ENCODE measurements at places on chromosomes 6 and 20.

- DNase-seq: no peak
These were observed 472.5 kb upstream of the BTBD3 start for GRCh38 chr20:11445161-11445560.

- no peak for DNase-seq
These were observed 64.9 kb downstream of the C6orf58 start for GRCh38 chr6:127641905-127642304.

GRCh38 chr6:93047033-93047432, 372.3 kb downstream of the EPHA7 start:
- no peak for DNase-seq

GRCh38 chr6:361411-362132, 30.0 kb upstream of the IRF4 start:
- no peak for DNase-seq

GRCh38 chr6:105510746-105511145, 107.9 kb upstream of the PREP start:
- DNase-seq: no peak

DNA sequence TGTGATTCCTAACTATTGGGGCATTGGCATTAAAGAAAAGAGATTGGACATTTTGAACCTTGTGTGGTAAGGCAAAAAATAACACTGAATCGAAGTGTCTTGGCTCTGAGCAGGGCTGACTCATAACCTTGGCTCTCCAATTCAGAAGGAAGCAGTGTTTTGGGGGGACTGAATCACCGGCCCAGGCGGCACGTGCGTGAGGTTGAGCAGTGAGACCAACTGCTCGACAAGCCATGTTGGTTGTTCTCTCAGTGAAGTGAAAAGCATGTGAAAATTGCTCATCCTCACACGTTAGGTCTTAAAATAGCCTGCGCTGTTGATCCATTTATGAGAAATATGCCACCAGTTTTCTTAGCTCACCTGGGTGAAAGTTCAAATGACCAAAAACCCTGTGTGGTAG, 137.8 kb upstream of the SPACA1 start:
- no peak for DNase-seq

DNA sequence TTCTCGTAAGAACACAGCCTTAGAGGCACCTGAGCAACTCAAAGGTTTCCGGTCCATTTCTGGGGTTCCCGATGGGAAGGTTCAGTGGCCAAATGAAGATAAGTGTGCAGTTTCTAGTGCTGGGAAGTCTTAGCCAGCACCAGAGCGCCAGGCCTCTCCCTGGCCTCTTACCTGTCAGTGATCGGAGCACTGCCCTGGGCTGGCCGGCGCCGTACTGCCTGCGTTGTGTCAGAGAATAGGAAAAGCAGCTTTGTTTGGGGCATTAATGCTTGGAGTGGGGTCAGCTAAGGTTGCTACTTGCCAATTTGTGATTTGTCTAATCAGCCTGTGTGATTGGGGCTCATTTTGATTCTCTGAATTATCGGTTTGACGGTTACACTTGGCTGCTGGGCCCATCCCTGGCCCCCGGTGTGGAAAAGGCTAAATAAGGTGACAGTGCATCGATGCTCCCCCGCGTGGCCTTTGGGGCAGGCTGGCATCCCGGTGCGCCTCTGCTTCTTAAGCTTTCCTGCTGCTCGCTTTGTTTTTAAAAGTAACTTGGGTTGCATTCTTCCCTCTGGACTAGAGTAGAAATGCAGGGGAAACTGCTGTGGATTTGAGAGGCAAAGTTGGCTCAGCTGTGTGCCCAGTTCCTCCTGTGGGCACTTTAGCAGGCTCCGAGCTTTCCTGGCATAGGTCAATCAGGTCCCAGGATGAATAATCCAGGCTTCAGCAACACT, 51.8 kb downstream of the TCP11 start:
- DNase-seq: no peak

- no peak for DNase-seq
These were observed 20.7 kb downstream of the TXLNB start for GRCh38 chr6:139271056-139271455.

DNA sequence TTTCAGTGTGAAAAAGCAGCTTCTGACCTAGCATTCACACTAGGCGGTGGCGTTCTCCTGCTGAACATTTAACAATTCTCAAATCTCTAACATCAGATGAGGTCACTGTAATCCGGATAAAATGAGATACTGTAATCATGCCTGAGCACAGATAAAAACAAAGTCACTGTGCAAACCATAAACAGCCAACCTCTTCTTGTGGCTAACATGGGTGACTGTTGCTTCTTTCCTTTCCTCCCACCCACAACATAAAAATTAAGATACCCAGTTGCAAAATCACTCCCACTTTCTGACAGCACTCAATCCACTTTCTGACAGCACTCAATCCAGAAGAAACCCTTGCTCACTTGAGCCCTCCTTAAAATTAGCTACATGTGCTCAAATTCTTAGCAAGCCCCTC, 11.5 kb upstream of the ALDH8A1 start:
- no peak for DNase-seq

DNA sequence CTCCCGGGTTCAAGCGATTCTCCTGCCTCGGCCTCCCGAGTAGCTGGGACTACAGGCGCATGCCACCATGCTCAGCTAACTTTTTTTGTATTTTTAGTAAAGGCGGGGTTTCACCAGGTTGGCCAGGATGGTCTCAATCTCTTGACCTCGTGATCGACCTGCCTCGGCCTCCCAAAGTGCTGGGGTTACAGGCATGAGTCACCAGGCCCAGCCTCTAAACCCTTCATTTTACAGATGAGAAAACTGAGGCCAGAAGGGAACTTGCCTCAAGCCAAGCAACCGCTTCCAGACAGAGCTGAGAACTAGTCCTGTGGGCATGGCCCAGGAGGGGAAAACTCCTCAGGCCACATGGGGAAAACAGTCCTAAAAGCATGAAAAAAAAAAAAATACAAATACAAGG, 47.1 kb downstream of the ZMYND8 start:
- DNase-seq: no peak

- no peak for DNase-seq
These were observed at the start of gene FNDC11 for GRCh38 chr20:63553933-63554290. Gene FNDC11, plus strand, starts transcription at chr20:63554159. Its CDS starts 1,505 bp downstream, at chr20:63555664.

GRCh38 chr20:48478370-48478769, 349.4 kb downstream of the PREX1 start:
- DNase-seq: no peak

DNA sequence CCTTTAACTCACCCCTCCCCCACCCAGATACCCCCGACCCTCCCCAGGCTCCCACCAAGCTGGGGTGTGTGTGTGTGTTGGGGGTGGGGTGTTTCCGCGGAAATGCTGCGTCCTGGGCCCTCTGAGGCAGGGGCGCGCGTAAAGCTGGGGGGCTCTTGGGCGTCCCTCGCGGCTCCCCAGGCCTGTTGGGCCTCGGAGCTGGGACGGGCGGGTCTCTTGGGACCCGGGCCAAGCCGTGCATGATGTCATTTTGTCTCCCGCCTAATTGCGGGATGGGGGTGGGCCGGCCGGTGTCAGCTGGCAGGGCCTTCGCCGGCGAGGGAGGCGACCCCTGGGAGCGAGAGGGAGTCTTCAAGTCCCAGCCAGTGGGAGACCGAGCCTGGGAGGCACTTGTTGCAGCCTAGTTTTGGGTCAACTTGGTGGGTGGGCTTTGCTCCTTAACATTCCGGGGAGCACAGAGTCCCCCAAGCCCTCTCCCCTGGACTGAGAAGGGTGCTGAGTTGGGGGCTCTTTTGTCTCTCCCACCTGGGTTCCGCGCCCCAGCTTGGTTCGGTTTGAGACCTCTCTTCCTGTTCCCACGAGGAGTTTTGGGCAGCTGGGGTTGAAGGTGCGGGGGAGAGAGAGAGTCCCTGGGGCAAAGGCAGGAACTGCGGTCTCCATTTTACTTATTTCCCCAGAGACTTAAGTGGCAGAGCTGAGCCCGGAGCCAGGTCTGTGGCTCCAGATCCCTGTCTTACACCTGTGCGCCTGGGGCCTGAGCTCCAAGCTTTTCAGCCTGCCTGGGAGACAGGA, 623 bp downstream of the MYBL2 start:
- no peak for DNase-seq

GRCh38 chr20:1319051-1319450, 9.9 kb downstream of the SDCBP2 start:
- no peak for DNase-seq

- DNase-seq: no peak
These were observed 42.5 kb downstream of the ATP9A start for GRCh38 chr20:51725584-51726176.

DNA sequence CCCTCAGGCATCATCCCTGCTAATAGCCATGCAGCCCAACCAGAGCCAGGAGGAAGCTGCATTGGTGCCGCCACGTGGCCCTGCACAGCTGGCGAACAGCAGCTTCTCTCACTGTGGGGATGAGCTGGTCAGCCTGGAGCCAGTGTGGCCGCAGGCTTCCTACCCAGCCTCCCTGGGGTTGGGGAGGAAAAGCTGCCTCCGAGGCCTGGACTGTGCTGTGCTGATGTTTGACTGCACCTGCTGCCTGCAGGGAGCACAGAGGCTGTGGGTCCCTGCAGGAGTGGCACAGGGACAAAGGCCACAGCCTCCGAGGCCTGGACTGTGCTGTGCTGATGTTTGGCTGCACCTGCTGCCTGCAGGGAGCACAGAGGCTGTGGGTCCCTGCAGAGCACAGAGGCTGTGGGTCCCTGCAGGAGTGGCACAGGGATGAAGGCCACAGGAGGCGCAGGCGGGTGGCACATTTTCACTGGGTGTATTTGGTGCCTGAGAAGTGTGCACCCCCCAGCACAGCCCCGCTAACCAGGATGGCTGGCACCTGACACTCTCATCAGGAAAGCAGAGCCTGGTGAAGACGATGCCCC, 83.9 kb downstream of the DLL1 start:
- no peak for DNase-seq

DNA sequence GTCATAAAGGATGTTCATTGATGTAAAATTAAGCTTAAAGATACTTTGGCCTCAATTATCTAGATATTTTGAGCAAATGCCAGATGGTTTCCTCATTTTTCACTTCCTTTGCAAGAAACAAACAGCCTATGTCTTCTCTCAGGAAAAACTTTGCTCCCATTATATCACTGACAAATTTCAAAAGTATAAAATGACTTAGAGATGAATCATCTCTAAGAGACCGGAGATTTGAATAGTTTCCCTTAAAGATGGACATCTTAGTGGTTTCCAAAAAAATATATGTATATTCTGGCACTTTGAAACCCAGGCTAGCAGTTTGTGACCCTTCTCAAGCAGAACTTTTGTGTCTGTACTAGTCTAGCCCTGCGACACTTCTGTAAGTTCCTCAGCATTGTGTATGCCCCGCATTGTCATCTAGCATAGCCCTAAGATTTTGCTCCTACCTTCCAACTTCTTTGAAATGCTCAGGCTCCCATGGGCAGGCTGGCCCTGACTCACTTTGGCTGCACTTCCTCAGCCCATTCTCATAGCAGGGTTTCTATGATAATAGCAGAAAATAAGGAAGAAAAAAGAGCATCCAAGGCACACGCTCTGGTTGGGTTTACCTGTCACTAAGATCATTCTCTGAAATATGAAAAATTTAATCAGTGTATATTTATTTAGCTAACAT, 25.7 kb upstream of the POU3F2 start:
- no peak for DNase-seq

Measured in NCI-H1417 treated with DMSO at 0.1 percent for 48 hours (cell line).